ENCODE measurements at places on chromosomes 11 and 22.

- DNase-seq, result no peak
Observed at GRCh38 chr11:15232496-15232895, 117.8 kb downstream of the INSC start.

GRCh38 chr22:24486501-24486921 is 8.6 kb upstream of the UPB1 start:
- no peak for DNase-seq

- no peak for DNase-seq
Observed at GRCh38 chr11:30436801-30437200, 113.9 kb downstream of the ARL14EP start.

GRCh38 chr11:94776351-94777321 is 8.5 kb downstream of the AMOTL1 start:
- DNase-seq, result no peak

GRCh38 chr11:112150517-112150916 is 13.4 kb downstream of the IL18 start:
- DNase-seq, result no peak

- DNase-seq, result peak; percentile 98
Observed at GRCh38 chr11:91837411-91838330, 386.9 kb upstream of the FAT3 start.

- DNase-seq, result no peak
Observed at GRCh38 chr11:72838691-72839305, 24.6 kb downstream of the ATG16L2 start.

- no peak for DNase-seq
Observed at GRCh38 chr11:28777126-28777525, 668.9 kb downstream of the METTL15 start.

GRCh38 chr22:31313366-31314147 is 21.3 kb upstream of the PIK3IP1 start:
- peak; percentile 24 for DNase-seq

DNA sequence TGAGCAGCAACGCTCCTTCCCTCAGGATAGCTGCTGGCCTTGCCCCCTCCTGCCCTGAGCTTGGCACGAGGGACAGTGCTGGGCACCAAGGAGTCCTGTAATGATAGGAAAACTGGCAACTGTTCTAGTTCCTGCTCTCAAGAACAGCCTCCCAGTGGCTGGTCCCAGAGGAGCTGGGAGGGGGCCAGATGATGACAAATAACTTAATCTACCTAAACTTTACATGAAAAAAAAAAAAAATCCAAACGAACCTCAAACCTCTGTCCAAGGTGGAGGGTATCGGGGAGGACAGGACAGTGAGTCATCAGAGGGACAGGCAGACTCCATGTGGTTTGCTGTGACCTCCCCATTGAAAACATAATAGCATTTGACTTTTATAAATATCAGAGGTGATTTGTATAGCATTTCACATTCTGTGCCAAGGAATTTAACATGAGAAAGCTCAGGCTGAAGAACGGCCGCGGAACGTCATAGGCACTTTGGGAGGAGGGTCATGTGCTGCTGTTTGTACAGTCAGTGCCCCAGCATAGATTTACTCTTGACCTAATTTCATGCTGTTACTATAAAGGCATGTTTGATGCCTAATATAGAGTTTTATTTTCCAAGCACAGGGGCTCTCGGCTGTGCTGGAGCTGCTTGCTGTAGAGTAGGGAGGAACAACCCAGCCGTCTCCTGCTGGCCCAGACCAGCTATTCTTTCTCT is 98.2 kb upstream of the NNMT start:
- no peak for DNase-seq

GRCh38 chr11:68650801-68651200 is 33.5 kb upstream of the GAL start:
- no peak for DNase-seq

- peak; percentile 16 for DNase-seq
Observed at GRCh38 chr11:35412285-35412684, 7.1 kb downstream of the SLC1A2 start.

DNA sequence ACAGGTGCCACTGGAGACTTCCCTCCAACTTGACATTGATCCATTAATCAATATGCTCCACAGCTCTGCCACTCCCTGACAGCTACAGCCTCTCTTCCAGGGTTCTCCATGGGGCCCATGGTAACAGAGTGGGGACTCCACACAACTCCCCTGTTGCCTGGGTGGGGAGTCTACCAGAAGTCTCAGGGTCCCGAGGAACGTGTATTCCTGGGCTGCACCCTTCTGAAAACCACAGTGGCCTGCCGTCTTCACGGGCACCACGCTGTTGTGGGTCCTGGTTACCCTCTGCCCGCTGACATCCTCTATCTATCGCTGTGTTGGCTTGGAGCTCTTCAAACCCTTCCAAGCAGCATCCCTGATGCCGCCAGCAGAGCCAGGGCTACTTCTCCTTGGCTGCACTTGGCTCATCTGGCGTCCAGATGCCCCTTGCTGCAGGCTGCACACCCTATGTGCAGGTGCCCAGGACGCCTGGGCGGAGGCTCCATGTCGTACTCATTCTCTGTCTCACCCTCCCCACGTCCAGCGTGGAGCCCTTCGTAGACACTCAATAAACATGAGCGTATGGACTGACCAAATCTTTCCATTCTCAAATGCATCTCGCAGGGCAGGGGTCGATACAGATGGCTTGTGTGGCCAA is 1341.8 kb downstream of the TBC1D22A start:
- no peak for DNase-seq

- no peak for DNase-seq
Observed at GRCh38 chr11:75631086-75631730, 37.6 kb downstream of the MAP6 start.

- DNase-seq, result no peak
Observed at GRCh38 chr11:101786916-101787315, 127.9 kb upstream of the CEP126 start.

- no peak for DNase-seq
Observed at GRCh38 chr11:86595451-86595850, 77.0 kb downstream of the ME3 start.

GRCh38 chr22:17726928-17727897 is 47.1 kb downstream of the BID start:
- no peak for DNase-seq

- DNase-seq, result no peak
Observed at GRCh38 chr11:89458716-89459115, 32.5 kb downstream of the NOX4 start.

GRCh38 chr11:32032478-32032877 is 58.4 kb upstream of the RCN1 start:
- no peak for DNase-seq

DNA sequence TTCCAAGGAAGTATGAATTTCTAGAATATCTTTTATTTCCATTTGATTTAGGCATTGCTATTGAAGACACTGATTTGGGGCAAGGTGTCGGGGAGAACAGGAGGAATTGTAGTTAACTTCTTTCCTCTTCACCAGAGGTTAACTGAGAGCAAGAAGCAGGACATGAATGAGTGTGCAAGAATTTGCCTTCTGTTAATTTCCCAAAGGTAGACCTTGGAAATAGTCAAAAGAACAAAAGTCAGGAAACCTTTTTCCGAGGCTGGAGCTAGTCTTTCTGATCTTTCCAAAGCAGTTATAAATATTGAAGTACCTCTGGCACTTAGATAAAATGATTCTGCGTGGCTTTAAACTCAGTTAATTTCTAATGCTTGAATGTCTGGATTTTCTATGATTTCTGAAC is 66.9 kb downstream of the MTMR3 start:
- no peak for DNase-seq

GRCh38 chr22:35995348-35995747 is 33.3 kb downstream of the RBFOX2 start:
- DNase-seq, result no peak

DNA sequence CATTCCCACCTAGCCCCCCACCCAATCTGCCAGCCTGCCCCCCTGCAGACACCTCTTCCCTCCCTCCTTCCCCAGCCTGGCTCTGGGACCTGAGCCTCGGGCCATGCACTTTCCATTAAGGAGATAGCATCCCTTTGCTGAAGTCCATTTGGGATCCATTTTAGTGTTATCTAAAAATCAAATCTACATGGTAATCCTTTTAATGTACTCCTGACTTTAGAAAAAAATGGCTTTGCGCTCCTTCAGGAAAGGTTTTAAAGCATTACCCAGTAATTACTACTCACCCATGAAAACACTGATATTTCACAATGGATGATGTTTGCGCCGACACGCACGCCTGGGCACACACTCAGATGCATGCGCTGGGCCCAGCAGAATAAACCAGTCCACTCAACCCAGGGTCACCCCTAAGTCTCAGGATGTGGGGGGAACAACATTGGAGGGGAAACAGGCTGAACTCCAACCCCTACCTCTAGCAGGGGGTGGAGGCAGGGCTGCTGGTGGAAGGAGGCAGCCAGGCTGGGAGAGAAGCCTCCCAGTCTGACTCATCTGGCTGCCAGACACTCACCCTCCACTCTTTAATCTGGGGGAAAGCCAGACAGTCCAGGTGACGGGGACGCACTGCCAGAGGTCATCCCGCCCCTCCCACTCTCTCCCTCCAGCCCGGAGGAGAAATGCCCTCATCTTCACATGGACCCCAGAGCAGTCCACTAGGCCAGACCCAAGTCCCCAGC is 29.8 kb downstream of the LMO1 start:
- no peak for DNase-seq

DNA sequence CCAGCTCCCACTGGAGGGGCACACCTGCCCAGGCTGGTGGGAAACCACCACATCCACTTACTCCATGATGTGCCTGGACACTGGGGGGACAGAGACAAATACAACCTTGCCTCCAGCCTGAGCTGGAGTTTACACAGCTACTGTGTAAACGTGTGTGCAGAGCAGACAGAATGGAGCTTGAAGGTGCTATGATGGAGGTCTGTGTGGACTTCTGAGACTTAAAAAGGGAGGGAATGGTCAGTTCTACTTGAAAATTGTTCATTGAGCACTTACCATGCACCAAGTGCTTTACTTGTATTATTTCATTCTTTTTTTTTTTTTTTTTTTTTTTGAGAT is 11.2 kb downstream of the CDCA5 start:
- no peak for DNase-seq

GRCh38 chr11:68387840-68388239 is 72.7 kb upstream of the PPP6R3 start:
- DNase-seq, result no peak

DNA sequence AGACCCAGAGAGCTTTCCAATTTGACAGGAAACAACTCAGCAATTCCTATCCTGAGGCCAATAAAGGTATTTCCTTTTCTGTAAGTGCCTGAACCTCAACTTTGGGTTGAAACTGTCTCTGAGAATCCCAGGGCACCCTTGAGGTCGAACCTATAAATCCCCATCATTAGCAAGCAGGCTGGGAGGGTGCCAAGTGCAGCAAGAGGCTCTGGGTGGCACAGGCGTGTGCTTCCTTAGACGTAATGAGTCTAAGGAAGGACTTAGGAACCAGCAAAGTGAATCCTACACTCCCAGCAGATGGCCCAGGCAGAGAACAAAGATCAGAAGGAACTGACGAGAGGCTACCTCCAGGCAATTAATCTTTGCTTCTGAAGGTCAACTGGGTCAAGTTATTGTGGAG is 234.3 kb upstream of the NARS2 start:
- DNase-seq, result no peak

DNA sequence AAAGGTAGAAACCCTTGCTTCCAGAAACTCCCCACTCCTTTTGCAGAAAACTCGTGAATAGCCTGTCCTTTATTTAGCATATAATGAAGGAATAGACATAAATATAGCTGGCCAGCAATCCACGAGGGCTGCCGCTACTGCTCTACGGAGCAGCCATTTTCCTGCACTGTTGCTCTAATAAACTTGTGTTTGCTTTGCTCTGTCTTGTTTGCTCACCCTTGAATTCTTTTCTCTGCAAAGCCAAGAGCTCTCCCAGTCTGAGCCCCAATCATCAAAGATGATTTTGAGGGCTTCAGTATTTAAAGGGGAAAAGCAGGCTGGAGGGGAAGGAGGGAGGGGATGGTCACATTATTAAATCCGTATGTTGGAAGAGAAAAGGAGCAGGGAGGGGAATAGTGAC is 16.6 kb upstream of the CHKA start:
- DNase-seq, result no peak

DNA sequence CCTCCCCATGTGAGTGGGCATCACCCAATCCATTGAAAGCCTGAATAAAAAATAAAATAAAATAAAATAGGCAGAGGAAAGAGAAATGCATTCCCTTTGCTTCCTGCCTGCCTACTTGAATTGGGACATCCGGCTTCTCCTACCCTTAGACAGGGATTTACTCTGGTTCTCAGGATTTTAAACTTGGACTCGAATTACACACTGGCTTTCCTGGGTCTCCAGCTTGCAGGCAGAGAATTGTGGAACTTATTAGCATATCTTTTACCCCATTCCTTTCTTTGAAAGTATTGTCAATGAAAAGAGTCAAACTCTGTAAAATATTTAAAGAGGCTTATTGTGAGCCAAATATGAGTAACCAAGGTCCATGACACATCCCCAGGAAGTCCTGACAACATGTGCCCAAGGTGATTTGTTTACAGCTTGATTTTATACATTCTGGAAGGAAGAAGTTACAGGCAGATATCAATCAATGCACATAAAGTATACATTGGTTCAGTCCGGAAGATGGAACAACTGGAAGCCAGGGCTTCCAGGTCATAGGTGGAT is 78.4 kb upstream of the CCDC90B start:
- no peak for DNase-seq

GRCh38 chr11:64253481-64253880 is 2.2 kb downstream of the PLCB3 start:
- no peak for DNase-seq

GRCh38 chr11:13382751-13383150 is 80.3 kb downstream of the BTBD10 start:
- DNase-seq, result no peak

DNA sequence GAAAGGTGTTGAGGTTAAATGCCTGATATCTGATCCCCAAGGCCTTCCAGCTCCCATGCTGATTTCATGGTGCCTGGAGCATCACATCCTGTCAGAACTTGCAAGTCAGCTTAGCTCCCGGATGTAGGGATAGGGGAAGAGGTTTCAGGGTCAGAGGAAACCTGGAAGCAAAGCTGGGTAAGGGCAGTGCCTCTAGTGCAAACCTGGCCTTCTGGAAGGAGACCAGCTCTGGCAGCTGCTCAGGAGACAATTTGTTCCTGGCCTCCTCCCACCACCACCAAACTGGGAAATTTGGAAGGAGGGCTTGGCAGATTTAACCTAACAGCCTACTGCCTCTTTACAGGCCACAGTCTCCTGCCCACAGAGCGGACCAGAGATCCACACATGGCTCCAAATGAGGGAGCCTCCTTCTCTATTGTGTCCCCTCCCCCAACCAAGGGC is 9.2 kb upstream of the TSKU start:
- DNase-seq, result no peak
